ENCODE measurements at places on chromosomes 7 and 10.

- DNase-seq, result no peak
These were observed 61.3 kb upstream of the CAV2 start for GRCh38 chr7:116438267-116438666.

GRCh38 chr10:101536800-101537199 is 51.3 kb downstream of the POLL start:
- DNase-seq, result peak; percentile 56

DNA sequence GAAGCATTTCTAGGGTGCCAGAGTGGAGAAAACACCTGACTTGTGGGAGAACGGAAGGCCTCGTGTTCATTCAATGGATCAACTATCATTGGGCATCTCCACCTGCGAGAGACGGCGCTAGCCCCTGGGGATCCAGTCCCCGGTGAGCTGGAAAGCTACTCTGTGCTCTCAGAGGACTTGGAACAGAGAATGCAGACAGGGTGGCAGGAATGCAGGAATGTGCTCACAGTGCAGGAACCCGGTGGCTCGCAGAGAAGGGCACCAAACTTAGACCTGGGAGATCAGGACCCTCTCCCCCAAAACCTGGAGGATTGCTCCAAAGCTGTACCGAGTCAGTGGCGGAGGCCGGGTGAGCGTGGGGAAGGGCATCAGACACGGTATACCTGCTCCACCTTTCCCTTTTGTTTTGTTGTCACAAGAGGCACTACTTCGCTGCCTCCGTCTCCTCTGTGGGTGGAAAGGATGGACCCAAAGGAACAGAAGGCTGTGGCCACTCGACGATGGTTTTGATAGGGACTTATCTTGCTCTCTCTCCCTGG is 569.0 kb upstream of the C7orf33 start:
- DNase-seq, result no peak

DNA sequence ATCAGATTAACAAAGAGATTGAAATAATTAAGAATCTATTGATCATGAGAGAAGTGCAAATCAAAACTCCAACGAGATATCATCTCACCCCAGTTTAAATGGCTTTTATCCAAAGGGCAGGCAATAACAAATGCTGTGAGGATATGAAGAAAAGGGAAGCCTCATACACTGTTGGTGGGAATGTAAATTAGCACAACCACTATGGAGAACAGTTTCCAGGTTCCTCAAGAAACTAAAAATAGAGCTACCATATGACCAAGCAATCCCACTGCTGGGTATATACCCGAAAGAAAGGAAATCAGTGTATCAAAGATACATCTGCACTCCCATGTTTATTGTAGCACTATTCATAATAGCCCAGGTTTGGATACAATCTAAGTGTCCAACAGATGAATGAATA is 13.8 kb downstream of the FGL2 start:
- no peak for DNase-seq

DNA sequence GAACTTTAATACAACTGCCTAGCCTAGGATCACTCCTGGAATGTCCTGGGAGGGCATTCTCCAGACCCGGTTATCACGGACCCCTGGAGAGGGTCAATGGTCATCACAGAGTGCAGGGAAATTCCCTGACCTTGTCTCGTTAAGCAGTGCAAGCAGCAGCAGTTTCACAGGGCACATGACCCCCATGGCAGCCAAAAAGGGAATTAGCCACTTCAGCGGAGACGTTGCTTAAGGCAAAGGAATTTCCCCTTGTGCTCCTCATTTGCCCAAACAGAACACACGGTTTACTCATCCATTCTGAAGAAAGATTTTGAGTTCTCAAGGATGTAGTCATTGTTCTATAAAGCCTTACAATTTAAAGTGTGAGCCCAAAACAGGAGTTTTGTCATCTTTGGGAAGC is 260.3 kb downstream of the SNX13 start:
- no peak for DNase-seq

GRCh38 chr7:134780166-134780828 is 863 bp downstream of the CALD1 start:
- DNase-seq, result no peak

DNA sequence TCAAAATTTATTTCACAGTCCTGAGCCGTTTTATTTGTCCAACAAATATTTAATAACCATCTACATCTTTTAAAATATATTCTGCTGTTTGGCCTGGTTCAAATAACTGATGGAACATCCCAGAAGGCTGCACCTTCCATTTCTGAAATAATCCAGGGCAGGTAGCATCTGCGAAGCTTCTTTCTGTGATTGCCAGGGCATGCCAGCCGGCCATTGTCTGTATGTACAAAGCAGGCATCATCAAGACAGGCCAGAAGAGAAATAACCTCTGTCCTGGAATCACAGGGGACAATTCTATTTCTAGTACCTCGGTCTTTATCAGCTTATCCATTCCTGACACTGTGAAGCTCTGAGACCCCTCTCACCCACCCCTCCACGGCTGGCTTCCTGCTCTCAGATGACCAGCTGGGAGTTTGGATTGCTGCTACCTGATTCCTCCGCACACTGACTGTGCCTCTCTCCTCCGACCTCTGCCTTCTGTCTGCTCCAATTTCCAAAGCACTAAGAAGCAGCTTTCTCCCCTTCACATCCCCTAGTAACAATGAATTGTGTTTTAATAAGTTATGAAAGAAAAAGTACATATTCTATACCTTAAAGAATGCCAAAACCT is 8.0 kb downstream of the DGKI start:
- no peak for DNase-seq

- DNase-seq, result no peak
These were observed 53.2 kb downstream of the LARP4B start for GRCh38 chr10:878333-878759.

DNA sequence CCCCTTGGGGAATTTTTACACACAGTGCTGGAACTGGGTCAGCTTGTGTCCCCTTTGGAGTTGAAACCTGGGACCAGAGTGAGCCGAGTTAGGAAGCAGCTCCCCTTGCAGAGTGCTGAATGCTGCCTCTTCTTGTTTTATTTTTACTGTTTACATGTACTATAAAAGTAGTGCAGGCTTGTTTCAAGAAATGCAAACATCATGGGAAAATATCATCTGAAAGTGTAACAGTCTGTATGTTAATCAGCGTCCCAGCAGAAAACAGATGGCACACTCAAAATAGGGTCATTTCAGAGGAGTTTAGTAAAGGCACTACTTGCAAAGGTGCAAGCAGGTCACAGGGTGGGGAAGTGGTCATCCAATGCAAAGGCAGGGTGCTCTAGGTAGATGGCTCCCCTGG is 30.1 kb downstream of the CXCL12 start:
- DNase-seq, result no peak

GRCh38 chr10:18268005-18268404 is 127.8 kb downstream of the CACNB2 start:
- no peak for DNase-seq

- no peak for DNase-seq
These were observed at the start of gene UBTD1 for GRCh38 chr10:97498841-97499560. Gene UBTD1 (plus strand): TSS chr10:97498924. CDS start chr10:97499204, 280 bp downstream.

DNA sequence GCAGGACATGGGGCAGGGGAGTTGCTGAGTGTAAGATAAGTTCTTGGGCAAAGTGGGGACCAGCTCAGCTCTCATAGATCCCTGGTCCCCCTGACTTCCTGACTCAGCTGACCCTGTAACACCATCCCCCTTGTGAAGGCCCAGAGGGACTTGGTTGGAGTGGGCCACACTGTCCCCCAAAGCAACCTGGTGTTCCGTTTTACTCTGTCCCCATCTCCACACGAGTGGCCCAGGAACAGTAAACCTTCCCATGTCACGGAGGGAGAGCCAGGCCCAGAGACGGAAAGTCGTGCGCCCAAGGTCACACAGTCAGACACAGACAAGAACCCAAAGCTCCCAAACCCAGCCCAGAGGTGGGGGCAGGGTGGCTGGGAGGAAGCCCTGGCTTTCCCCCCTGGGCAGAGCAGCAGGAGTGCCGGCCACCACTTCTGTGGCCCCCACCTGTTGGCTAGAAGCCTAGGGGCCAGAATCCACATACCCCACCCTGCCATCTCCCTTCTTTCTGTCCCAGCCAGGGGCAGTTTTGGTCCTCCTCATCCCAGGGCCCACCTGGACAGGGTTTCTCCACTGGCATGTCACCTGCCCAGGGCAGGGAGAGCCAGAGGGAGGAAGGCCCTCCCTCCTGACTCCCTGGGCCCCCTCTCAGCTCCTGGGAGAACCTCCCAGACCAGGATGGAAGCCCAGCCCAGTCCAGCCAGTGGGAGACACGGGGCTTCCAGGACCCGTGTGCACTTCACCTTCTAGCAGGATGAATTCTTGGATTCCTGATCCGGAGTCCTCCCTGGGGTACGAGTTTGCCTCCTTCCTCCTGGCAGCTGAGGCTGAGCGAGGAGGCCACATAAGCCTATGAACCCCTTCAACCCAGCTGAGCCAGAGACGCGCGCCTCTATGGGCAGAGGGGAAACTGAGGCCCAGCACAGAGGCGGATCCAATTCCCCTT is 20.6 kb upstream of the VPS37D start:
- no peak for DNase-seq

- no peak for DNase-seq
These were observed 135.2 kb upstream of the UNC5B start for GRCh38 chr10:71077143-71077581.

GRCh38 chr10:95793401-95794045 is 37.6 kb downstream of the ENTPD1 start:
- no peak for DNase-seq

GRCh38 chr10:123792248-123792978 is 99.2 kb downstream of the CPXM2 start:
- DNase-seq, result no peak

- no peak for DNase-seq
These were observed 73.0 kb upstream of the LRRC4 start for GRCh38 chr7:128104108-128104742.

GRCh38 chr7:149849174-149849573 is 11.0 kb downstream of the ZNF862 start:
- DNase-seq, result no peak

GRCh38 chr7:41930538-41931262 is 227.8 kb upstream of the INHBA start:
- no peak for DNase-seq
